ENCODE measurements at places on chromosomes 2 and 18.

GRCh38 chr2:176242276-176242675 lies 27.0 kb upstream of the MTX2 start:
- DNase-seq = no peak

GRCh38 chr18:74310411-74310810 lies 5.2 kb upstream of the C18orf63 start:
- DNase-seq = no peak

DNA sequence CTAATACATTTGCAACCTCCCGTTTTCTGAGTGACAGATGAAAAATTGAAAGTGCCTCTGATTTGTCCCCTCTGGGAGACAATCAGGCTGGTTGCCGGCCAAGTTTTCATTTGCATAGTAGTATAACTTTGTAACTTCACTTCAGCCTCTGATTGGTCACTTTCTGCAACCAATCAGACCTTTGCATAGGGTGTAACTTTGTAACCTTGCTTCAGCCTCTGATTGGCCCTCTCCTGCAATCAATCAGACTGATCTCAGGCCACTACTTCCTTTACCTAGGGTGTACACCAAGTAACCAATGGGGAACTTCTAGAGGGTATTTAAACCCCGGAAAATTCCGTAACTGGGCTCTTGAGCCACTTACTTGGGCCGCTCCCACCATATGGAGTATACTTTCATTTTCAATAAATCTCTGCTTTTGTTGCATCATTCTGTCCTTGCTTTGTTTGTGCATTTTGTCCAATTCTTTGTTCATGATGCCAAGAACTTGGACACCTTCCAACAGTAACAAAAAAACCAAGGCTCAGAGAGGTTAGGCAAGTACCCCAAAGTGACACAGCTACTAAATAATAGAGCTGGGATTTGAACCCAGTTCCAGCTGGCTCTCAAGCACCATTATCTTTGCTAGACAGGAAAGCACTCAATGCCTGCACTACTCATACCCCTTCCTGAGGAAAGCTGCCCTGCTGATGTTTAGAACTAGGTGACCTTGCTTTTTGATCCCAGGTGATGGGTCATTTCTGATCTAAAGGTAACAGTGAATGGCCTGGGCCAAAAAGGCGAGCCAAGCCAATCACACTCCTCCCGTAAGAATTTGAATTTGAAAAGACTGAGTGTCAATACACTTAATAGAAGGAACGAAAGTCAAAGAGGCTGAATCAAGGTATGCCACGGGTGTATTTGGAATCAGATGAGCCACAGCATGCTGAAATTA lies 10.9 kb upstream of the MYOM1 start:
- DNase-seq = no peak

GRCh38 chr2:171485116-171485515 lies 37.2 kb upstream of the CYBRD1 start:
- DNase-seq = no peak

GRCh38 chr2:101771227-101771902 lies 73.9 kb downstream of the MAP4K4 start:
- no peak for DNase-seq

DNA sequence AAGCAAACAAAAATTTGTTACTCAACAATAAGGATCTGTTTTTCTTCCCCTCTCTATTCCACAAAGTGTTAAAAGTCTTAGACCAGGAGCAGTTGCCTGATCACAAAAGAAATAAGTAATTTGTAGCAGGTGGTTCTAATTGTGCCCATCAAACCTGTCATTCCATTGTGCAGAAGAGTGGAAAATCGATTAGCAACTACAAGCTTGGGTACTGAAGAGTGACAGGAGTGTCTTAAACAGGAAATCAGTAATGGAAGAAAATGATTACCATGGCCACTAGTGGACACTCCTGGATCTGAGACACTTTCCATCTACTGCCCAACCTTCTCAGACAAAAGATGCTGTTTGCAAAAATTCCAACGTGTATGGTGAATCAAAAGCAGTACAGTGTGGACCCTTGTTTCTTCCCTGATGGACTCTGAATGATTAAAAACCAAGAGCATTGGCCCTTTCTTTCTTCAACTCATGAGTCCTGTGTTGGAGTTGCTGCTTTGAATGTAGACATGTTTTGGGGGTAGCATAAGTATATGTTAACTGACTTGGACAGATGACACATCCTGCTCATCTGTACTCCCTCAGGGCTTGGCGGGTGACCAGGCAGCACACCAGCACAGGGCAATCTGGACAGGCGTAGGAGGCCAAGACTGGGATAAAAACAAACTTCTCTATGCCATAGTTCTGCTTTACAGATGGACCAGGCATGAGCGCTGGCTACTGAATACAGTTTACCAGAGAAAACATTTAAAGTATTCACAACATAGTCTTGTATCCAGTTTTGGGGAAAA lies 51.9 kb downstream of the PLA2R1 start:
- no peak for DNase-seq

DNA sequence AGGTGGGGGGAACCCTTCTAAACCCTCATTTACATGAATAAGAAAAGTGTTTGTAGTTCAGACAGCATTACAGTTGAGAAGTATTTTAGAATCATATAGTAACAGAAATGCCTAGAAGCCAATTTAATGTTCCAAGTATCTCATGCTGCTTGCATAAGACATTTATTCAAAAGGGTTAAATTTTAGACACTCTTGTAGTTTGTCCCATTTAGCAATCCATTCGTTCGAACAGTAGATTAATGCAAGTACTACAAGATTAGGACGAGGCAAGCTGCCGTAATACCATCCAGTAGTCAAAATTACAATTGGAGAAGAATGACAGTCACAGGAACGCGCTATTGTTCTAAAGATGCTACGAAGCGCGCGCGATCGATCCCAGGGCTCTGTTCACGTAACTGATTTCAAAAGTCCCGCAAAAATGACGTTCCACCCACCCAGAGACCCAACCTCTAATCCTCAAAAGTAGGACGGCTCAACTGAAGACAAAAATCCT lies 1.2 kb downstream of the TMEM237 start:
- DNase-seq = no peak

DNA sequence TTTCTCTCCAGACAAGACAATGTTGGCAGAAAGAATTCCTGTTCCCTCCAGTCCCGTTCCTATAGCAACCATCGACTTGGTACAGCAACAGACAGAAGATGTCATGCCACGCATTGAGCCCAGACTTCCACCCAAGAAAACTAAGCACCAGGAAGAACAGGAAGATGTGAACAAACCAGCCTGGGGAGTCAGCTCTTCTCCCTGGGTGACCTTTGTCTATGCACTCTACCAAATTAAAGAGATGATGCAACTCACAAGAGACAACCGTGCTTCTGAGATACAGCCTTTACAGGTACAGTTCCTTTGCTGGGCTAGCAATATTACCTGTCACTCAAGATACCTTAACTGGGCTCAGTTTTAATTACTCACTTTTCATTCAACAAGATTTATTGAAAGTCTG lies 37.1 kb downstream of the NEMP2 start:
- DNase-seq = no peak

- DNase-seq = no peak
Observed at GRCh38 chr2:235707411-235708096, 213.7 kb downstream of the AGAP1 start.

GRCh38 chr2:131127076-131127475 lies 21.9 kb downstream of the PLEKHB2 start:
- DNase-seq = no peak

DNA sequence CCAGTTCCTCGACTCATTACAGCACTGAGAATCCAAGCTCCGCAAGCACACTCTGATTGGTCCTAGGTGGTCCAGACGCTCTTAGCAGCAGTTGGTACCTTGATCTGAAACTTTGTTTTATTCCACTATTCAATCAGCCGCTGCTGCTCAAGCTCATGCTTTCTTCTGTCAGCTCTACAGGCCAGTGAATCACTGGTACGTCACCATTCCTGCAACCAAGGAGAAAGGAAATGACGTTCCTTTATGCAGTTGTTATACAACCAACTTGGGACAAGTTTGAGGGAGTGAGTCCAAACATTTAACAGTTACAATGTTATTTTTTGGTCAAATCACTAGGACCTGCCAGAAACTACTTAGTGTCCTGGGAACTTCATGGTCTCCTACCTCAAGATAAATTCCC lies 398.8 kb upstream of the TMEFF2 start:
- no peak for DNase-seq

DNA sequence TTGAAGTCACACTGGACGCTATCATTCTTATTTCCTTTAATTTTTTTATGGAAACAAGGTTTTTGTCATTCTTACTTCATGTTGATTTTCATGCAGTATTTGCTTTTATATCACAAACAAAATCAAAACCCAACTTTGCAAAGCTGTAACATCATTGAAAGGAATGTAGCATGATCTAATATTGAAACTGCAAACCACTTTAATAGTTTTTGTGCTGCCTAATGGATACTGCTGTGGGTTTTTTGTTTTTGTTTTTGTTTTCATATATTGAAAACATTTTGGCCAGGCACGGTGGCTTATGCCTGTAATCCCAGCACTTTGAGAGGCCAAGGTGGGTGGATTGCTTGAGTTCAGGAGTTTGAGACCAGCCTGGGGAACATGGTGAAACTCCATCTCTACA lies 81.6 kb downstream of the MAP2 start:
- no peak for DNase-seq

DNA sequence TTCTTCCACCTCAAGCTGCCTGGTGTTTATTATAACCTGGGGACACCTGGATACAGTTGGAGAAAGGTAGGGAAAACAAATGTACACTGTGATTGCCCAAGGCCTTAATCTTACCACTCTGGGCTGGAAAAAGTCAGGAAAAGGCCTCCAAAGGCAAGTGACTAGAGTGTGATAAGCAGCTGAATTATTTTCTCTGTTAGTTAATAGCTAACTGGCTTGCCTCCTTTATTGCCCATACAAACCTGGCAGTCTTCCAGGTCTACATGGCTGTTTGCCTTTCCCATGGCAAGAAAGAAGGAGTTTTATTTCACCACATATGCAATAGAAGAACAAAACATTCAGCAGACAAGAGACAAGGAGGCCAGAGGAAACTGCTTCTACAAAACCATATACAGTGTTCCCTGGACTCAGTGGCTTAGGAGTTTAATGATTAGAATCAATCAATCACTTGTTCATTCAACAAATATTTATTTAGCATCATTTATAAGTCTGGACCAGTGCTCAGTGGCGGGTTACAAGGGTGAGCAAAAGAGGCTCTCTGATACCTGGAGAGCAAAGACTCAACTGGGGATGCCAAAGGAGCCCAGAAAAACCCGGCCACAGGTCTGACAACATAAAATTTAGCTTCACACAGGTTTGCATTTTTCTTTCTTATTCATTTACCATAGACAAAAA lies 27.5 kb upstream of the SUCLG1 start:
- DNase-seq = peak; percentile 7

- no peak for DNase-seq
Observed at GRCh38 chr2:70785137-70785911, 5.1 kb downstream of the FIGLA start.

- no peak for DNase-seq
Observed at GRCh38 chr2:174177316-174177890, 70.9 kb downstream of the OLA1 start.

GRCh38 chr2:42029171-42029570 lies 18.6 kb upstream of the PKDCC start:
- no peak for DNase-seq

DNA sequence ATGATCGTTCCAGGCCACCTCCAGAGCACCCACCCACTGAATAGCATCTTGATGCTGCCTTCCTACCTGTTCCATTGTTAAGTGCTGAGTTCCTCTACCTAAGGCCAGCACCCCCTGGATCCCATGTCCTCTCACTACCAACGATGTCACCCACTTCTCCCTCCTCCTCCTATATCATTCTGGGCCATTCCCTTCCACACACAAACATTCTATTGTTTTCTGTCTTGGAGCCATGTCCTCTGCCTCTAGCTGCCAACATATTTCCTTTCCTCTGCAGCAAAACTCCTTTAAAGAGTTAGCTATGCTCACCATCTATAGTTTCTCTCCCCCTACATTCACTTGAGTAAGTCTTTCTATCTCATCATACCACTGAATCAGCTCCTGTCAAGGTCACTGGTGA lies 64.0 kb upstream of the ACKR3 start:
- DNase-seq = no peak

DNA sequence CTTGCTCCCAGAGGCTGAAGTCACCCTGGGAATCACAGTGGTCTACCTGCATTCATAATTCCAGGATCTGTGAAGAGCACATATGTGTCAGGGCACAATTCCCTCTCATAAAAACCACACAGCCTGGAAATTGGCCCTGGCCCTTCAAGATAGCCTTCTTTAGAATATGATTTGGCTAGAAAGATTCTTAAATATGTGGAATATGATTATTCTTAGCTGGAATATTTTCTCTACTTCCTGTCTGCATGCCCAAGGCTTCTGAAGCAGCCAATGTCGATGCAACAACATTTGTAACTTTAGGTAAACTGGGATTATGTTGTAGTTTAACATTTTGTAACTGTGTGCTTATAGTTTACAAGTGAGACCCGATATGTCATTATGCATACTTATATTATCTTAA lies 24.2 kb downstream of the ICOS start:
- DNase-seq = no peak

- no peak for DNase-seq
Observed at GRCh38 chr2:99544608-99545007, 54.8 kb upstream of the REV1 start.

Measured in NCI-H774 (cell line).